PC-3 (cell line): ENCODE measurements at places on chromosomes 4 and X.
A peak's percentile ranks its signal among the peaks of the same experiment; 100 is the strongest.

DNA sequence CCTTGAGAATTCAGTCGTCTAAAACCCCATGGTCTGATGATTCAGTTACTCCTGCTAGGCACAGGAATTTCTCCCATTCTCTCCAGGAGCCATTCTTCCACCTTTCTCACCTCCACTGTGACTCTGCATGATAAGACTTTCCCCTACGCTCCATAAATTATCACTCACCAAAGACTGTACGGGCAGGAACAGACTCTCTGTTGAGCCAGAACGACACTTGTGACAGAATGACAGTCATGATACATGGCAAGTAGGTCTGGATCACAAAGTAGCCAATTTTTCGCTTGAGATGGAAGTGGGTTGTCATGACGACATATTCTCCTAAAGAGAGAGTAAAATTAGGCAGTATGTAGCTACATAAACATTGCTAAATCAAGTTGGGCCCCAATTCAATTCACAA, 59.1 kb upstream of the MAGEA10 start:
- DNase-seq, result no peak
- no peaks in the 10 kb centered on the region for H3K4me1 ChIP-seq
- no peak overlapping the region for H3K4me3 ChIP-seq
- H3K27ac ChIP-seq, result no peak overlapping the region
- H3K27me3 ChIP-seq, result no peaks in the 10 kb centered on the region

- H3K27me3 ChIP-seq, result no peaks in the 10 kb centered on the region
- DNase-seq, result no peak
- no peaks in the 10 kb centered on the region for H3K4me1 ChIP-seq
- no peak overlapping the region for H3K4me3 ChIP-seq
- H3K36me3 ChIP-seq, result no peaks in the 10 kb centered on the region
- H3K27ac ChIP-seq, result no peak overlapping the region
Measured at GRCh38 chr4:153530284-153530999, 64.3 kb downstream of the TMEM131L start.

DNA sequence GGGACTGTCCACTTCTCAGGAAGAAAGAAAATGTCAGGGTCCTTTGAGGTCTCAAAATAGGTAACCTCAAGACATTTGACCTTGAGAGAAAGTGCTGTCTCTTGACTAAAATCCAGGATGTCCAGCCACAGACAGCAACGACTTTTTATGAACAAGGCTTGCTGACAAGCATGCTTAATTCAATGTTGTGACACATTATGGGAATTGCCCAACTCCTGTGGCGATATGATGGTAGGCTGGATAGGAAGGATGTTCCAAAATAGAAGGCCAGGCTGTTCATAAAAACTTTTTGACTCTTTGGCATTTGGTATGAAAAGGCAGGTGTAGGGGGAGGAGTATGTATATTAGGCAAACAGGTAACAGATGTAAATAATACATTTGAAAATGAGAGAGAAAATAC, 50.8 kb upstream of the EDNRA start:
- H3K4me3 ChIP-seq, result no peak overlapping the region
- H3K36me3 ChIP-seq, result no peaks in the 10 kb centered on the region
- H3K27me3 ChIP-seq, result no peaks in the 10 kb centered on the region
- H3K27ac ChIP-seq, result no peak overlapping the region
- DNase-seq, result no peak

DNA sequence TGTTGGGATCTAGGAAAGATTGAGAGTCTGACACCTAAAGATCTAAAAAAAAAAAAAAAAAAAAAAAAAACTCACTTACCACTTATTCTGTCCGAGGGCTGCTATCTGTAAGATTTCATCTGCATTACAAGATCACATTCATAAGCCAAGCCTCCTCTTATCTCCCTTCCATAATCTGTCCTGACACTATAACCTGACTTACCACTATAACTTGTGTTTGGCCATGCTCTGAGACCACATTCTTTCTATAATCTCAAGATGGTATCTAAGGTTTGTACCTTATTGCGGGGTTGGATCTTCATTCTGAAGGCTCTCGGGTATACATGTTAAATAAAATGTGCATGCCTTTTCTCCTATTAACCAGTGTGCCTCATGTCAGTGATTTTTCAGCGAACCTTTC, 144.4 kb downstream of the MAGEB17 start:
- DNase-seq, result no peak
- H3K36me3 ChIP-seq, result no peaks in the 10 kb centered on the region
- H3K27me3 ChIP-seq, result no peaks in the 10 kb centered on the region
- no peaks in the 10 kb centered on the region for H3K4me1 ChIP-seq

DNA sequence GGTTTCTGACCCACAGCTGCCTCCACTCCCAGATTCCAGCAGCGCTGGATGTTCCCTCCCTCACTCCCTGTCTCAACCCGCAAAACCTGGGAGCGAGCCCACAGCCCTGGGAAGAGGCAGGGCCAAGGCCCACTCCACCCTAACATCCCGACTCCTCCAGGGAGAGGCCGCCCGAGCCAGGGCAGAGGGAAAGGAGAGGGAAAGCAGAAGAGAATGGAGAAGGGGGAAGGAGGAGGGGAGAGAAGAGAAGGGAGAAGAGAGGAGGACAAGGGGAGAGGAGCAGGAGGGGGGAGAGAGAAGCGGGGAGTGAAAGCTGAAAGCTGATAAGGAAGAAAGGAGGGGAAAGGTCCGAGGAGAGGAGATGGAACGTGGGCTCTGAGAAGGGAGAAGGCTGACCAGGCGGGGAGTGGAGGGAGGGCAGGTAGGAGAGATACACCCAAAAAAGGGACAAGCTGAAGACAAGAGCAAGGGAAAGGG, 120.2 kb upstream of the PJA1 start:
- DNase-seq, result no peak
- H3K4me1 ChIP-seq, result peaks cover 9% of the 10 kb centered on the region
- H3K4me3 ChIP-seq, result peak overlapping the region; percentile 61
- H3K36me3 ChIP-seq, result no peaks in the 10 kb centered on the region

DNA sequence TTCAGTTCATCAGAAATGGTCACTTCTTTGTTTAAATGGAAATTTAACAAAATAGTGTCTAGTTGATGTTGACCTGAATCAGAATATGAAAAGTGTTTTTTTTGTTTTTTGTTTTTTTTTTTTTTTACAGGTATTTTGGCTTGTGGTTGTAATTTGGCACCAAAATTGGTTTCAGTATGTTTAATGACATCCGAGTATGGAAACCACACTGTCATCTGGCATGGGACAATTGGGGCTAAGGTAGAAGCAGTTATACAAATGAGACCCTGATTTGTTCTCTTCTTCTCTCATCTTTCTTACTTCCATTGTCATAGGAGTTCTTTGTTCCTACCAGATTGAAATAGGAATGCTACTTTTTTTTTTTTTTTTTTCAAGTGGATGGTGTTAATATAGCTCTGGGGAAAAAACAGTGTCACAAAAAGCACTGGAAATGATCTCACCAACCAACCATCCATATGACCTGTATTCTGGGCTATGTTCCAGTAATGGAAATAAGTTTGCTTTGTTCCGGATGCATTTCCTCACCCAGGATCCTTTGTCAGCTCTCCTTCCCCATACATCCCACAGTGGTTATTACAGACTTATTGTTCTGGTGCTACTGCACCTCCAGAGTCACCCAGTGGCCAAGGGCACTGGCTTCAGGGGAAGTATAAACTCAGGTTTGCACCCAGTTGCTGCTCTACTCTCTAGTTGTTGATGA, 95.8 kb downstream of the ATXN3L start:
- peak overlapping the region; percentile 87 for H3K27ac ChIP-seq
- peak; percentile 94 for DNase-seq
- peaks cover 39% of the 10 kb centered on the region for H3K4me1 ChIP-seq
- H3K36me3 ChIP-seq, result no peaks in the 10 kb centered on the region
- no peak overlapping the region for H3K4me3 ChIP-seq

DNA sequence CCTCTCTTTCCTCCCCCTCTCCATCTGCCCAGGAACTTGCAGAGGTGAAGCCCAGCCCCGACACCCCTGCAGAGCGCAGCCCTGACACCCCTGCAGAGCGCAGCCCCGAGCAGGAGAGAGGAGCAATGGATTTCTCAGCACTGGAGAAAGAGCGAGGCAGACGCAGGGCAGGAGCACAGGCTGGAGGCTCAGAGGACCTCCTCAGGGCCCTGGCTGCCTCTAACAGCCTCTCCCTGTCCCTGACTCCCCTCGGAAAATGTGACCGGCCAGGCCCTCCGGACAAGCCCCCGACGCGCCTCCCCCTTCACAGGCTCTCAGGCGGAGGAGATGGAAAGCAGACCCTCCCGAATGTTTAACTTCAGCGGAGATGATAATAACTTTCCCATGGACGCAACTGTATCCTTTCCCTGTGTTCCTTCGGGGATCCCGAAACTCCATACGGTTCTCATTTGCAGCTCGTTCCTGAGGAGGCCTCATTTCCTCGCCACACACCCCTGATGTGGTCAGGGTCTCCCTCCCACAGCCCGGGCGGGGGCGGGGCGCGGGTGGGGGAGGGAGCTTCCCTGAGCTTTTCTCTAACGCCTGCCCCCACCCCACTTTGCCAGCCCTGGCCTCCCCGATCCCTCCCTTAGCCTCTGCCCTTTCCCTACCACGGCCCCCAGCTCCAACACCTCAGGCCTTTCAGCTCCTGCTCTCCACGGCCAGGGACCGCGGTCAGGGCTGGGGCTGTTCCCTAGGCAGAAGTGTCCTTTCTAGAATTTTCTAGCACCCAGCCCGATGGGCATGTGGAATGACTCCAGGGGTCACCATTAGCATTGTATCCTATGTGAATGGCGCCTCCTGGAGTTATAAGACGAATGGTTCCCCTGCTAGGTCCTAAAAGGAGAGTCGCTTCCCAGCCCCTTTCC, 201.1 kb upstream of the BCOR start:
- no peak overlapping the region for H3K4me3 ChIP-seq
- no peak overlapping the region for H3K27ac ChIP-seq
- DNase-seq, result no peak
- no peaks in the 10 kb centered on the region for H3K4me1 ChIP-seq
- H3K27me3 ChIP-seq, result no peaks in the 10 kb centered on the region

- H3K4me1 ChIP-seq, result no peaks in the 10 kb centered on the region
- no peaks in the 10 kb centered on the region for H3K36me3 ChIP-seq
- peak; percentile 6 for DNase-seq
- no peak overlapping the region for H3K27ac ChIP-seq
- no peak overlapping the region for H3K4me3 ChIP-seq
- no peaks in the 10 kb centered on the region for H3K27me3 ChIP-seq
Measured at GRCh38 chr4:2177443-2178093, 64.4 kb downstream of the HAUS3 start.

GRCh38 chr4:54090804-54091623, 8.9 kb upstream of the GSX2 start:
- H3K27ac ChIP-seq, result no peak overlapping the region
- H3K36me3 ChIP-seq, result no peaks in the 10 kb centered on the region
- H3K27me3 ChIP-seq, result no peaks in the 10 kb centered on the region
- DNase-seq, result peak; percentile 61
